KBM-7 (cell line): ENCODE measurements at places on chromosomes 1 and 21.

DNA sequence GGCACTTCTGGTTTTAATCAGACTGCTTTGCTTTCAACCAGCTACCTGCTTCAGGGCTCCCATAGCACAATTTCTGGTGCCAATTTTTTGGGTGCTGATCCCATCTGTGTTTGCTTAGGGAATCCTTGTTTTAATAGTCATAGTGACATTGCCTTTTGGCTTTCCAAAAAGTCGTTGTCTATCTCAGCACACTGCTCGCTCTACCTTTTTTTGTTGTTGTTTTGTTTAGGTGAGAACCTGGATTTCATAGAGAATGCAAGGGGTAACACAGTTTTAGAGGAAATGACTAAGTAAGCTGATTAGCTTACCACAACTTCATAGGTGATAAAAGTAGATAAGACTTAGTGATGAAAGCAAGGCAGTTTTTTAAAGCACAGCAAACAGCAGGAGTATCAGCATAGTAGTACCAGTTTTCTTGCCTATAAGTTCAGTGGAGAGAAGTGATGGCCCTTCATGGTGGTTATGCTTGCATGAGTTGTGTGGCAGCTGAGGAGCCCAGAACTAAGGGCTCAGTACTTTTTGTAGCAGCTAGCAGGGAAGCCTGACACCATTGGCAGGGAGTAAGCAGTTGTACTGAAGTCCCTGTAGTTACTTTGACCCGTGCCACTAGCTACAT lies 31.3 kb downstream of the NEK7 start:
- peak; percentile 10 for DNase-seq

DNA sequence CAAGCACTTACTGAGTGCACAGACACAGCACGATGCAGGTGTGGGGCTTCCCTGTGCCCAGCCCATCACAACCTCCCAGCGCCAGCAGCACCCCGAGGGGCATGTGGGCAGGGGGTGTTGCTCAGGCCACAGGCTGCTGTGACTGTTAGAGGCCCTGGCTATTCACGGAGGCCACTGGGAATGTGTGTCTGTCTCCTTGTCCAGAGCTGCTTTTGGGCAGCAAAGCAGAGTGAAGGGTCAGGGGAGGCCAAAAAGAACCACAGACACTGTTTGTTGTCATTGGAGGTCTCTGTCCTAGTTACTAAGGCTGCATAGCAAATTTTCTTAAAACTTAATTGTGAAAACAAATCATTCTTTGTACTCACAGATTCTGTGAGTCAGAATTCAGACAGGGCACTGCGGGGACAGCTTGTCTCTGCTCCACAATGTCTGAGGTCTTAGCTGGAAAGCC lies 49.6 kb downstream of the TNFRSF8 start:
- no peak for DNase-seq

DNA sequence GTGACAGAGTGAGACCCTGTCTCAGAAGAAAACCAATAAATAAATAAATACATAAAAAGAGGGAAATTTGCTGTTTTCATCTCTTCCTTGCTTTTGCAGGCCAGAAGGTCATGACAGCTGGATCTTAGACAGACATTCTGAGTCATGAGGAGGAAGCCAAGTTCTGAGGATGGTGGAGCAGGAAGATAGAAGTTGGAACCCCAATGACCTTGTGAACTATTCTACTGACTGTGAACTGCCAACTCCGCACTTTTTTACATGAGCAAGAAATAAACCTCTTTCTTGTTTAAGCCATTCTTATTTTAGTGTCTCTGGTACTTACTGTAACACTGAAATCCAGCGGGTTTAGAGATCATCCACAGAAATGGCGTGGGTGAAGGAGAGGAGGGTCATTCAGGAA lies 8.5 kb downstream of the CD84 start:
- DNase-seq = no peak

DNA sequence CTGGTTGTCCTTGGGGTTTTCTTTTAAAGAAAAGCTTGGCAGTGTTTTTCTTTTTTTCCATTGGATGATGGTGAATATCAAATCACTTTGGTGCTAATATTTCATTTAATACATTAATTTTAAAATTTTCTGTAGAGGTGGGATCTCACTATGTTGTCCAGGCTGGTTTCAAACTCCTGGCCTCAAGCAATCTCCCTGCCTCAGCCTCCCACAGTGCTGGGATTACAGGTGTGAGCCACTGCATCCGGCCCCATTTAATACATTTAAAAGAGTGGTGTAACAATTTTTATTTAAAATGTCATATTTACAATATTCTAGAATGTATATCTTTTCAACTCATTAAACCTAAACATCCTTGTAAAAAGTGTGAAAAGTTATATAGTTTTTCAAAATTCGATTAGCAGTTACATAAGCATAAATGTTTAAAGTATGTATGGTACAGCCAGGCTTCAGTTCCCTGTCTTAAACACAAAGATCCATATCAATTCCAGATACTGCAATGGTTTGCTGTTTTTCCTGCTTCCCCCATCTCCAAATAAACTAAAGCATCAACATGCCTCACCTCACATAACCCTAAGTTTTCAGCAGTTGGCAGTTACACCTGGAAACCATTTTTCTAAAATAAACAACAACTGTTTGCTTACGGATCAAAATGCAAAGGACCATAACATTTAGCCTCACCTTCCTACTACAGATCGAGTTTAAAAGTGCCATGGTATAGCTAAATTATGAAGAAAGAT lies 8.9 kb upstream of the LGALS8 start:
- DNase-seq = no peak
